ENCODE measurements at places on chromosomes 2 and 18. TPM values are rescaled to one million over a fixed set of nuclear protein-coding genes. Genes with fewer than 3 reads are reported as not detected.
A peak's percentile ranks its signal among the peaks of the same experiment; 100 is the strongest.

The CYP1B1 gene
- 1.1 TPM for polyA plus RNA-seq

The FAM117B gene
- 31.3 TPM for polyA plus RNA-seq

The THSD7B gene
- polyA plus RNA-seq, result not detected

The COPS8 gene
- polyA plus RNA-seq, result 58.1 TPM

The SERPINB4 gene
- not detected for polyA plus RNA-seq

DNA sequence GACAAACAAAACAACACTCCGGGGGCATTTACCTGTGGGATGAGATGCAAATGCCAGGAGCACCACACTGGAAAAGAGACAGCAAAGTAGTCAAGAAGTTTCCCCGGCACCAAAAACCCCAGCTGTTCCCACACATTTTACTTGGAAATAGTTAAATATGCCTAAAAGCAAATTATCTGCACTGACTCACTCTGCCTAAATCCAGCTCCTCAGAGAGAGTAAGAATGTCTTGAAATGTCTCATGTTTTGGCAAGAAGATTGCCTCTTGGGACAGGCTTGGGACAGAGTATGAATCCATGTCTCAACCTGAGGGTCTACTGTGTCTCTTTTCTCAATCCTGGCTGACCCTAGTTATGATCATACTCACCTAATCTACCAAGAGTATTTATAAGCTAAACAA, 87.5 kb upstream of the RIOK3 start:
- H3K4me3 ChIP-seq, result no peak overlapping the region
- no peaks in the 10 kb centered on the region for H3K27me3 ChIP-seq
- no peak overlapping the region for H3K27ac ChIP-seq

- peaks cover 18% of the 10 kb centered on the region for H3K4me1 ChIP-seq
- no peak overlapping the region for H3K4me3 ChIP-seq
- H3K36me3 ChIP-seq, result no peaks in the 10 kb centered on the region
- no peak overlapping the region for H3K27ac ChIP-seq
- peaks cover 44% of the 10 kb centered on the region for H3K27me3 ChIP-seq
Observed at GRCh38 chr2:240456447-240457222, 21.2 kb downstream of the GPC1 start.

- H3K36me3 ChIP-seq, result peaks cover 31% of the 10 kb centered on the region
- no peak for DNase-seq
- no peak overlapping the region for H3K27ac ChIP-seq
- H3K4me3 ChIP-seq, result no peak overlapping the region
Observed at GRCh38 chr18:76914314-76914713, 92.0 kb downstream of the ZNF236 start.

- no peak overlapping the region for H3K4me3 ChIP-seq
- peaks cover 23% of the 10 kb centered on the region for H3K27me3 ChIP-seq
- H3K27ac ChIP-seq, result no peak overlapping the region
- H3K4me1 ChIP-seq, result peaks cover 40% of the 10 kb centered on the region
- DNase-seq, result peak; percentile 39
Observed at GRCh38 chr2:219495531-219496122, 3.1 kb upstream of the GMPPA start.

- H3K4me1 ChIP-seq, result no peaks in the 10 kb centered on the region
- peaks cover 9% of the 10 kb centered on the region for H3K27me3 ChIP-seq
- no peak for DNase-seq
- no peak overlapping the region for H3K27ac ChIP-seq
Observed at GRCh38 chr2:114610677-114611076, 168.2 kb downstream of the DPP10 start.

DNA sequence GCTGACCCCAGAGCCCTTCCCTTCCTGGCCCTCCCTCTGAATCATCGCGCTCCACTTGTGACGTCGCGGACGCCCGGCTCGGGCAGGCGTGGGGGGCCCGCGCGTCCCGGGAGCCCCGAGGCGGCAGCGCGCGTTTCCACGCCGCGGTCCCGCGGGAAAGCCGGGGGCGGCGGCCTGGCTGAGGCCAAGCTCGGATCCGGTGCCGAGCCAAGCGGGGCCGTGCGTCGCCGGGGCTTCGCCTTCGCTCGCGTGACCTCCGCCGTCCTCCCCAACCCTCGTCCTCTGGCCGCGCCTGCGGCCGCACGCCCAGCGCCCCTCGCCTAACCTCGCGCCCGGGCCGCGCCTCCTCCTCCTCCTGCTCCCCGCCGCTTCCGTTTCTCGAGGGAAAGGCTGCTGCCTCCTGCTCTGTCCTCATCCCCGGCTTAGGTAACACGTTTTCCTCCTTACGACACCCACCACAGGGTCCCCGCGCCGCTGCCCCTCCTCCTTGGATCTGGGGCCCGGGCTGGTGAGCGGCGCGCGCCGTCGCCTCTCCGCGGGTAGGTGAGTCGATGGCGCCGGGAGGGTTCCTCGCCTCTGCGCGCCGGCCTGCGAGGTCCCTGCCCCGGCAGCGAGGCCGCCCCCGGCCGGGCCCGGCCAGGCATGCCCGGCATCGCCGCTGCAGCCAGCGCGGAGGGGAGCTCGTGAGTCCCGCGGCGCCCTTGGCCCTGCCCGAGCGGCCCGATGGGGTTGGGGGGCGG, at the start of gene INPP1:
Gene INPP1 (plus strand): TSS at position 54 of the 740 bp plus-strand sequence. CDS start 16,514 bp downstream, outside the sequence.
- H3K27ac ChIP-seq, result peak within 1 kb of the TSS; percentile 87
- H3K36me3 ChIP-seq, result no peaks in the 10 kb centered on the region
- peak; percentile 23 for DNase-seq
- no peaks in the 10 kb centered on the region for H3K27me3 ChIP-seq
- peaks cover 7% of the 10 kb centered on the region for H3K4me1 ChIP-seq

DNA sequence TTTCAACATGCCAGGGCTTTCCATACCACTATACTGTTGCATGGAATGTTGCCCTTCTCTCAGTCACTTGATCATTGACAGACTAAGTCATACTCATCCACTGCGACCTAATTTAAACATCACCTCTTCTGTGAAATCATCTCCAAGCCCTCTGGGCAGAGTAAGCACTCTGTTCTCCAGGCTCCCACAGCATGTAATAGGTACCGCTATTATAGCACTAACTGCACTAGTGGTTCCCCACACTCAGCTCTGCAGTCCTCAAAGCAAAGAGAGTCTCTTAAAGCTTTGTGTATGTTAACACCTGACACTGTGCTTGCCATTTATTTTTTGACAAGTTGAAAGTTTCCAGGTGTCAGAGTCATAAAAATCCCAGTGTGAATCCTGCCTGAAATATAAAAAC, 947.2 kb downstream of the ERBB4 start:
- no peaks in the 10 kb centered on the region for H3K27me3 ChIP-seq
- no peaks in the 10 kb centered on the region for H3K4me1 ChIP-seq
- no peaks in the 10 kb centered on the region for H3K36me3 ChIP-seq
- no peak overlapping the region for H3K27ac ChIP-seq

- H3K4me3 ChIP-seq, result peak overlapping the region; percentile 40
- no peaks in the 10 kb centered on the region for H3K27me3 ChIP-seq
- no peaks in the 10 kb centered on the region for H3K36me3 ChIP-seq
- DNase-seq, result no peak
- H3K27ac ChIP-seq, result peak overlapping the region; percentile 28
Observed at GRCh38 chr2:96923810-96924774, 54.2 kb upstream of the SEMA4C start.

- no peaks in the 10 kb centered on the region for H3K27me3 ChIP-seq
- peaks cover 28% of the 10 kb centered on the region for H3K36me3 ChIP-seq
- no peak for DNase-seq
Observed at GRCh38 chr2:3581367-3582262, 6.6 kb downstream of the RPS7 start.

GRCh38 chr2:121489284-121489683, 41.4 kb upstream of the RNU4ATAC start:
- H3K4me1 ChIP-seq, result peaks cover 38% of the 10 kb centered on the region
- H3K27me3 ChIP-seq, result no peaks in the 10 kb centered on the region
- DNase-seq, result no peak
- H3K27ac ChIP-seq, result no peak overlapping the region
- no peak overlapping the region for H3K4me3 ChIP-seq

GRCh38 chr2:173997269-173997668, 32.1 kb upstream of the SP3 start:
- peaks cover 14% of the 10 kb centered on the region for H3K4me1 ChIP-seq
- H3K27ac ChIP-seq, result no peak overlapping the region
- DNase-seq, result peak; percentile 76
- H3K27me3 ChIP-seq, result no peaks in the 10 kb centered on the region
- no peak overlapping the region for H3K4me3 ChIP-seq

DNA sequence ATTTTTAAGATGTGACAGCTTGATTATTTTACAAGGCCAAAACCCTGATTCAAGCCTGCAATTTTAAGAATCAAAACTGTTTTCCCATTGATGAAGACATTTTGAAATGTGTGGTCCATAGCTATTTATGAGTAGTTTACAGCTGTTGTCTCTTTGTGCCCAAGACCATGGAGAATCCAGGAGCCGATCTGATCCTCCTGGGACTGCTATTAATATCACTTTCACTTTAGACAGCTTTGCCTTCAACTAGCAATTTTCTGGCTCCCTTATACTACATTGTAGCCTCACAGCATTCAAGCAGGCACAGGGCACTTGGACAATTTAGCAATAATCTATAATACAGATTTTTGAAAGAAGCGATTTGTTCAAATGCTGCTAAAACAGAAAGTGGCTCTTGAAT, 172.9 kb downstream of the SLC8A1 start:
- no peaks in the 10 kb centered on the region for H3K27me3 ChIP-seq
- H3K36me3 ChIP-seq, result no peaks in the 10 kb centered on the region
- no peak overlapping the region for H3K27ac ChIP-seq
- DNase-seq, result no peak
- H3K4me3 ChIP-seq, result no peak overlapping the region
- peaks cover 22% of the 10 kb centered on the region for H3K4me1 ChIP-seq

- peak overlapping the region; percentile 24 for H3K27ac ChIP-seq
- peaks cover 35% of the 10 kb centered on the region for H3K4me1 ChIP-seq
- H3K4me3 ChIP-seq, result no peak overlapping the region
- no peak for DNase-seq
- H3K27me3 ChIP-seq, result no peaks in the 10 kb centered on the region
Observed at GRCh38 chr2:23904692-23905091, 22.2 kb downstream of the ATAD2B start.

GRCh38 chr2:101157272-101157671, 6.1 kb upstream of the TBC1D8 start:
- H3K36me3 ChIP-seq, result no peaks in the 10 kb centered on the region
- H3K4me1 ChIP-seq, result peaks cover 6% of the 10 kb centered on the region
- H3K27me3 ChIP-seq, result no peaks in the 10 kb centered on the region
- no peak for DNase-seq
- H3K4me3 ChIP-seq, result no peak overlapping the region

All from naive B cell (primary cell).